ENCODE measurements at places on chromosomes 7 and 10. TPM values are rescaled to one million over a fixed set of nuclear protein-coding genes. Genes with fewer than 3 reads are reported as not detected.

- no peaks in the 10 kb centered on the region for H3K36me3 ChIP-seq
- H3K4me3 ChIP-seq: no peak overlapping the region
- no peaks in the 10 kb centered on the region for H3K27me3 ChIP-seq
- no peak for DNase-seq
Observed at GRCh38 chr10:104735036-104735756, 94.1 kb downstream of the SORCS3 start.

Gene TMEM176A
- polyA plus RNA-seq: 92.0 TPM

DNA sequence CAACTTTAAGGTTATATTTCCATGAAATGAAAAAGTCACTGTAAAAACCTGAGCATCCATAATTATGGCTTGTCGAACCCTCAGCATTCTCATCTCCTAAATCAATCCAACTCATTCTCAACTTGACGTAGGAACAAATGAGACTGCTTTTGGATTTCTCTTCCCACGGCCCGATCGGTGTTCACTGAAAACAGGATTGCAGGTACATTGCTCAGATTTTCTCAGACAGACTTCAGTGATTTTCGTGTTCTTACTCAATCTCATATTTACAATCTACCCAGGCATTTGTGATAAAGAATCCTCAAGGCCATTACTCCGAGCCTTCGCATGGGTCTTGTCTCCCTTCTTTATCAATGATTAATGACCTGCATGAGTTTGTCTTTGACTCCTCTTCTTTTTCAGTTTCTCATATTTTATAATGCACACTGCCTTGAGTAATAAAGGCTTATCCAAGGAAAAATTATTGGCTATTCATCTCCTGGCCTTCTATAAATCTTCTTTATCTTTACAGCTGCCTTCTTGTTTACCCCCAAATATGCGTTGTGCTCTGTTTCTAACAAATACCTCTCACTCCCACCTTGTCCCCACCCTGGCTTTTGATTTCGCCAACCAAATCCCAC, 90.4 kb upstream of the MYO3A start:
- no peaks in the 10 kb centered on the region for H3K36me3 ChIP-seq
- no peak overlapping the region for H3K4me3 ChIP-seq
- H3K27ac ChIP-seq: no peak overlapping the region
- H3K27me3 ChIP-seq: no peaks in the 10 kb centered on the region
- no peak for DNase-seq

Gene PYROXD2
- 2.4 TPM for polyA plus RNA-seq

Gene ANXA8
- polyA plus RNA-seq: 77.4 TPM

- H3K4me3 ChIP-seq: no peak overlapping the region
- no peak overlapping the region for H3K27ac ChIP-seq
- H3K4me1 ChIP-seq: no peaks in the 10 kb centered on the region
- no peaks in the 10 kb centered on the region for H3K36me3 ChIP-seq
Observed at GRCh38 chr10:96280859-96281258, 9.5 kb upstream of the BLNK start.

GRCh38 chr7:102843850-102844249, 69.0 kb upstream of the LRRC17 start:
- H3K4me3 ChIP-seq: no peak overlapping the region
- H3K27me3 ChIP-seq: no peaks in the 10 kb centered on the region
- DNase-seq: no peak
- no peaks in the 10 kb centered on the region for H3K36me3 ChIP-seq
- H3K27ac ChIP-seq: no peak overlapping the region

Gene ATRNL1
- 0.28 TPM for polyA plus RNA-seq

Gene PPP3CB
- polyA plus RNA-seq: 23.2 TPM

DNA sequence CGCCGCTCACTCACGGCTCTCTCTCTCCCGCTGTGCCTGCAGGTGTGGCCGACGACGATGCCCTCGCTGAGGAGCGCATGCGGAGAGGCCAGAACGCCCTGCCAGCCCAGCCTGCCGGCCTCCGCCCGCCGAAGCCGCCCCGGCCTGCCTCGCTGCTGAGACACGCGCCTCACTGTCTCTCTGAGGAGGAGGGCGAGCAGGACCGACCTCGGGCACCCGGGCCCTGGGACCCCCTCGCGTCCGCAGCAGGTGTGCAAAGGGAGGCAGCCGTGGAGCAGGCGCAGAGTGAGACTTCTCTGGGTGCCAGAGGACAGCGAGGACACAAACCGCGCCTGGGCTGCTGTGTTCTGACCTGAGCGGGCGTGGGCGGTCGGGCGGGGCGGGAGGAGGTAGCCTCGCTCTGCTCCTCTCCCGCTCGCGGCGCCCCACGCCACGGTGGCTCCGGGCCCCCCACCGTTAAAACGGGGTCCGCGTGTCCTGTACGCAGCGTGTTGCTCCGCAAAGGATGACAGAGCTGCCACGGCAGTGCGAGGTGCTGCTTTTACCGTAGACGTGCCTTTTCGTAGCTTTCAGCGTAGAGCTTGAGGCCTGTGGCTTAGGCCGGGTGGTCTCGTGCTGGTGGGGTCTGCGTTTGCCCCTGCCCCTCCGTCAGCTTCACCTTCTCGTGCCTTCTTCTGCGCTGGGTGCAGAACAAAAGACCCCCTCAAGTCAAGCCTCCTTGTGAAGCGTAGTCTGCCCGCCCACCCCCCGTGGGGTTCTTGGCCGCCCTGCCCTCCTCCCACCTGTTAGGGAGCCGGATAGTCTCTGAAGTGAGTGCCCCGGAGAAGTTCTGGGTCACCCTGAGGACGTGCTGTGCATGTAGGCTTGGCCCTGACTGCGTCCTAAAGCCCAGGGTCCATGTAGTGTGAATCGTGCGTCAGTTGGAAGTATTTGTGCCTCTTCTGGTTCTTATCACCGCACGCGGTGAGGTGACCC, 73.2 kb downstream of the DNAJB6 start:
- no peak overlapping the region for H3K27ac ChIP-seq
- peaks cover 95% of the 10 kb centered on the region for H3K36me3 ChIP-seq
- no peaks in the 10 kb centered on the region for H3K27me3 ChIP-seq
- H3K4me1 ChIP-seq: no peaks in the 10 kb centered on the region
- no peak overlapping the region for H3K4me3 ChIP-seq

DNA sequence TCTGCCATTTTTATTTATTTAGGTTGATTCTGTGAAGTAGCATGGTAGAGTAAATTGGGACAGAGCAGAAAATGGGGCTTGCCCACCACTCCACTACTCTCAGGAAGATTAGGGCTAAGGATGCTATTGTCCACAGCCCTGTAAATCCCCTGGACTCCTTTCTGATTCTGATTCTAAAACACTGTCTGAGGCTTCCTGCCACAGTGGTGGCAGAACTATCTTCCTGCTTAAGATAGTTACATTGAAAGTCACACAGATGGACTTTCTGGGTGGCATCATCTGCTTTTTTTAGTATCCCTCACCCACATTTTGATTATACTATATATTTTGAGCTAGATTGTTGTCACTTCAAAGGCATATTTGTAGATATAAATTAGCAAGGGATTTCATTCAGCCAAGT, 50.0 kb downstream of the SPAM1 start:
- no peak overlapping the region for H3K4me3 ChIP-seq
- no peak for DNase-seq
- no peaks in the 10 kb centered on the region for H3K36me3 ChIP-seq
- H3K4me1 ChIP-seq: no peaks in the 10 kb centered on the region
